Adrenal gland (tissue), 19 donors: ENCODE measurements at places on chromosomes 12 and 14. TPM values are rescaled to one million over a fixed set of nuclear protein-coding genes. Genes with fewer than 3 reads are reported as not detected.

GRCh38 chr14:32593290-32593942 is 264.3 kb downstream of the AKAP6 start:
- no peak for DNase-seq

DNA sequence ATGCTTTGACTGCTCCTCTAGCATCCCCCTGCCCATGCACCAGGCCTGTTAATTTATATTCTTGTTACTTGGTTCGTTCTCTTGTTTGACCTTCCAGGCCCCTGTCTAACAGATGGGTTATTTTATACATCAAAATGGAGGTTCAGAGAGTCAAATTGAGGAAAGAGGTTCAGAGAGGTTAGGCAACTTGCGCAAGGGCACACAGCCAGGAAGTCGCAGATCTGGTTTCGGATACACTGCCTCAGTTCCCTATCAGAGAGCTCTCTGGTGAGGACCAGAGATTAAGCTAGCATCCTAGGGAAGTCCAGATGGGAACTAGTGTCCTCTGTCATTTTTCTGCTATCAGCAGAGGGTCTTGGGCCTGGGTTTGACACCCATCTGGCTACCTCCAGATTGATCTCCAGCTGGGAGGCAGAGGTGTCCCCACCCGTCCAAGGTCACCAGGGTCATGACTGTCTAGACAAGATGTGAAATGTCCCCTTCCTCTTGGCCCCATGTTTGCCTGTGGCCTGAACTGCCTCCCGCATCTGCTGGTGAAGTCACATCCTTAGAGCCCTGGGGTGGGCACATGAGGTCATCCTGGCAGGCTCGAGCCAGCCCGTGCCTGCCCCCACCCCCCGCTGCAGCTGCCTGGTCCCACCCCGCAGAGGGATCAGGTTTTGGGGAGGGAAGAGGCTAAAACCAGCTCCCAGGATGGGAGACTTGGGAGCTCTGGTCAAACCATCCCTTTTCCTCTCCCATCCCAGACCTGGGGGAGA is 84.3 kb upstream of the NCOR2 start:
- DNase-seq = no peak

DNA sequence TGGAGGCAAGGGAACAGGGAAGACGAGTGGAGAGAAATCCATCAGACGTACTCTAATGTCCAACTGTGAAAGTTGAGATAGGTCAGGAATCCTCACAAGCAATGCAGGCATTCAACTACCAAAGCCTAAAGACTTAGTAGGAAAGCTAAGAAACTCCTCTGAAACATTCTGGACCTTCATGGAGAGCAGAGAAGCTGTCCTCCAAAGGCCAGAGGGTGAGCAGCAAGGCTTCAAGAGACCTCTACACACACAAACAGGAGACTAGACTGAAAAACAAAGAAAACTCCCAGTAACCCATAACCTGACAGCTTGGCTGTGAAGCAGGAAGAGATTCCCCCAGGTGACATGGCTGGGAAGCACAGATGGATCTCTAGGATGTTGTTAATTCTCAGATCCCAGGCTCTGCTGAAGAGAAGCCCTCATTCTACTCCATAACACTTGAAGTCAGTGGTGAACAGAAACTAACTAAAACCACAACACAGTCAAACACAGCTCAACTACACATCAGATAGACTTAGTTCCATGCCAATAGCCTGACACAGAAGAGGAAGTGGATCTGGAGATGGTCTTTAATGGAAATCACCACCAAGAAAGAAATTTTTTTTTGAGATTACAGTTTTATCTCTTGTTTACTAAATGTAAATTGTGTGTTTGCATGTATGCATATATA is 23.2 kb upstream of the LYZ start:
- no peak for DNase-seq

DNA sequence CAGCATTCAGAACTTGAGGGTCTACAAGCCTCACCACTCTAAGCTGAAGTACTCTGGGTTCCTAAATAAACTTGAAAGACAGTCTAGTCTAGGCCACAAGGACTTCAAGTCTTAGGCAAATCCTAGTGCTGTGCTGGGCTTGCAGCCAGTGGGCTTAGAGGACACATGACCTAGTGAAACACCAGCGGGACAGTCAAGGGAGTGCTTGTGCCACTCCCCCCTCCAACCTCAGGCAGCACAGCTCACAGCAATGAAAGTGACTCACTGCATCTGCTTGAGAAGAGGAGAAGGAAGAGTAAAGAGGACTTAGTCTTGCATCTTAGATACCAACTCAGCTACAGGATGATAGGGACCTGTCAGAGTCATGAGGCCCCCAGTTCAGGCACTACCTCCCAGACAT is 438.1 kb downstream of the IPO8 start:
- DNase-seq = no peak

DNA sequence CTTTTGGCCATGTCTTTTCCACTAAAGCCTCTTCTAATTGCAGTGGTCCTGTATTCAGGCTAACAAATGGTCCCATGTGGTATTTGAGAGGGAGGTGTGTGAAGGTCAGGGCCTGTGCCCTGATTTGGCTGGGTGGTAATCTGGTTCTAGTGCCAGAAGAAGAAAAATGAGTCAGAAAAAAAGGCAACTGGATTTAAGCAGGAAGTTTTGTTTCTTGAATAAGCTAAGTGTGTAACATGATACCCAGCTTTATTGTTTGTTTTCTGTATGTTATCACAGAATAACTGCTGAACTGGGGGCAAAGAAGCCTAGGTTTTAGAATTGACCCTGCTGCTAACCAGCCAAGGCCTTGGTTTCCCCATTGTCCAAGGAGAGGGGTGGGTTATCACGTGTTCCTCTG is 134.0 kb downstream of the ANO6 start:
- DNase-seq = no peak

GRCh38 chr12:14591719-14592118 is 24.0 kb upstream of the PLBD1 start:
- DNase-seq = no peak

DNA sequence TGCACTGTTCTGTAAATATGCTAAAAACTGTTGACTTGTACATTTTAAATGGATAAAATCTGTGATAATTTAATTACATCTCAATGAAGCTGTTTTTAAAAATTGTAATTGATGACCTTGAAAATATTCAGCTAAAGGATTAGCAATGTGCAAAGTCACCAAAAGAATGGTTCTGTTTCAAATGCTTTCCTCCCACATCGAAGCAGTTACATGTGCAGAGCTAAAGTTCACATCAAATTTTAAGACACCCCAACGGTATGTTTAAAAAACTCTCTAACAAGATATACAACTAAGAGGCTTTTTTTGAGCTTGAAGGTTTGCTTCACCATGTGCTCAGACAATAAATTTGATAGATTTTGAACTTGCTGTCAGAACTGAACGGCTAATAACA is 114.6 kb upstream of the KRAS start:
- DNase-seq = no peak

DNA sequence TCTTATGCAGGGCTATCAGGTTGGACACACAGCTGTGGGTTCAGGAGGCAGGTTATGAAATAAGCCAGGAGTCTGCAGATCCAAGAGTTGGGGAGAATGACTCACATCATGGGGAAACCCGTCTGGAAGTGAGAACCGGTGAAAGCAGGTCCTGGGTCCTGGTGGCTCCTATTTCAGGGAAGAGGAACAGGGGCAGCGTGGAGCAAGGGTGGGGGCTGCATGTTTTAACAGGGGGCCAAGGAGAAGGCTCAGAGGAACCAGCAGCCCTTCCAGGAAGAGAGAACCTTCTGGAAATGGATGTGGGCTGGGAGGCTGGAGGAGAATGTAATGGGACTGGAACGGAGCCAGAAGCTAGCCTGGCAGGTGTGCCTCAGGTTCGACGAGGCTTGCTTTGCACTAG is 7.8 kb upstream of the KRT74 start:
- DNase-seq = no peak

DNA sequence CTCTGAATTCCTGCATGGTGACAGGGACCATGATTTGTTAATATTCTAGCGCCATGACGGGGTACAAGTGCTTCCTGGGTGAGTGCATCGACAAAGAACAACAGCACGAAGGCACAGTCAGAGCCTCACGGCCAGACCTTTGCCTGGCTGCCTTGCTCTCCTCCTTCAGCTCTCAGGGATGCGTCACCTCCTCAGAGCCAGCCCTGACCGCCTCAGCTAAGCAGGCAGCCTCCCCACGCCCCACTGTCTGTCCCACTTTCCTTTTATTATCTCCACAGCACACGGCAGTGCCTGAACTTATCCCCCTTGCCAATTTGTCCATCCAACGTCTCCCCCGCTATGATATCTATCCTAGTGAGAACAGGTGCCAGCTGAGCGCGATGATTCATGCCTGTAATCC is 16.5 kb upstream of the FZD10 start:
- no peak for DNase-seq

GRCh38 chr12:2344885-2345284 is 292.1 kb downstream of the CACNA1C start:
- DNase-seq = no peak

- DNase-seq = no peak
Observed at GRCh38 chr12:11638315-11638916, 11.1 kb upstream of the ETV6 start.

DNA sequence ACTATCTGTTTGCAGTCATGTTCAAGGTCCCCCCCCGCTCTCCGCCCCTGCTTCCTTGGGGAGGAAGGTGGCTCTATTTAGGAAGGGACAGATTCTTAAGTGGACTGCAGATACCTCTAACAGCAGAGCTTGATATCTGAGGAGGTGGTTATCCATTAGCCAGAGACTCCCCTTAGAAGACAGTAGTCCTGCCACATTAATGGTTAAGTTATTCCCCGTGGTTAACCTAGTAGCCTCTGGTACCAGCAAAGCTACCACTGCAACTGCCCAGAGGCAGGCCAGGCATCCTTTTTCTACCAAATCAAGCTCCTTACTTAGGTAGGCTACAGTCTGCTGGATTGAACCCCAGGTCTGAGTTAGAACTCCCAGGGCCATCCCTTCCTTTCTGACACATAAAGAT is 162.1 kb upstream of the AVPR1A start:
- no peak for DNase-seq

DNA sequence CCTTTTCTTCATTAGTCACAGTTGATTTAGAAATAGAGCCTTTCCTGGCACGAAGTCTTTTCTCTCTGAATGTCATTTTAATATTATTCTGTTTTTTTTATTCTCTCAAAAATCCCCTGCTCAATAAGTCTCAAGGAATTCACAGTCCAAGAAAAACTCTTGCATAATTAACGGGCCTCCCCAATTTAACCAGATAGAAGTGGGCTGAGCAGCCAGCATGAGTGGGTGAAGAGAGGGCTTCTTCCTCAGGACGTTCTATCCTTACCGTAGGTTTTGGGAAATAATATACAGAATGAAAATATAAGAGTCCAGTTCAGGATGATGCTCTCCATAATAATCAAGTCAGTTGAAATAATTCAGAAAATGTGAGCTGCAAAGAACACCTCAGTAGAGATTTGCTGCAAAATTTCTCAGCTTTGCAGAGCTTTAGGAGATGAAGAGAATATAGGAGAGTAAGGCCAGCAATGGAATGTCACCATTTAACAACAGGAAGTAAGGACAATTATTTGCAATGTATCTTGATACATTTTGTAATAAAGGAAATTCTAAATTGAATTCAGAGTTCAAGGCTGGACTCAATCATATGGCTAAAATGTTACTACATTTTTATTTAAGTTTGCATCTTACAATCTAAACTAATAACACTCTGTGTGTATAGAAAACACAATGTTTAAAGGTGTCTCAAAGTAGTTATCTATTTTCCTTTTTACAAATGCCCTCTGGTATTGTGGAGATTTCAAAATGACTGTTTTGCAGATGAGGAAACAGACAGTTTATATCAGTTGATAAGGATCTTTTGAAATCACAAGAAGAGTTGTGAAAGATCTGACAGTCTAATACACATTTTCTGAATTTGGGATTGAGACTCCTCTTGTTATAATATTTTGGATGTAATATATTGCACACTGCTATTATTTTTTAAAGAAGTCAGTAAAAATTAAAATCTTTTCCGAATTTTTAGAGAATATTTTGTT is 1724.1 kb upstream of the SEL1L start:
- DNase-seq = no peak

Gene REM2
- total RNA-seq = 0.22 TPM

Gene TAS2R43
- total RNA-seq = 2.9 TPM

Gene SLC4A8
- 26.1 TPM for total RNA-seq

Gene SLC41A2
- total RNA-seq = 23.1 TPM

Gene LRP1
- 126 TPM for total RNA-seq

Gene NR1H4
- 66.9 TPM for total RNA-seq

Gene ADCY4
- 15.2 TPM for total RNA-seq

Gene CLEC1B
- 2.1 TPM for total RNA-seq
